ENCODE measurements at places on chromosomes 12 and 14.

DNA sequence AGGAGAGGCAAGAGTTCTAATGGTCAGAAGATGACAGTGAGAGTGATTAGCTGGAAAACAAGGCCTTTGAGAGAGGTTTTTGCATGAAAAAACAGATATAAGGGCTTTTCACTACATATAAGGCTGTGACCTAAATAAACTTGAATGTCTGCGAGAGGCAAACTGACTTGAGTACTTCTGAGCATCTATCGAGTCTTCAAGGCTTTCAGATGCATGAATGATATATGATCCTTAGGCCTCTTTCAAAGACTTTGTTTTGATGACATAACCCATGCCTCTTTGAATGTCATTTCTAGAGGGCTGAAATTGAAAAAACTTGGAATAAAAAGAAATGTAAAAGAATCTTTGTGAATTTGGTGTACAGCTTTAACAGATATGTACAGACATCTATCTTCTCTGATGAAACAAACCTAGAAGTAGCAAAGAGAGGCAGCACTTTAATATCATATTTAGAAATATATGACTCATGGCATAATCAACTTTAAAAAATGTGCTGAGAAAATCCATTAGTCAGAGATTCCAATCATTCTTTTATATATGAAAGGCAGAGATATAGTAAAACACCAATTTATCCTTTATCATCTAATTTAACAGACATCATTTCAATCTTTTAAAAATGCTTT lies 72.6 kb downstream of the PPM1H start:
- no peak for DNase-seq

DNA sequence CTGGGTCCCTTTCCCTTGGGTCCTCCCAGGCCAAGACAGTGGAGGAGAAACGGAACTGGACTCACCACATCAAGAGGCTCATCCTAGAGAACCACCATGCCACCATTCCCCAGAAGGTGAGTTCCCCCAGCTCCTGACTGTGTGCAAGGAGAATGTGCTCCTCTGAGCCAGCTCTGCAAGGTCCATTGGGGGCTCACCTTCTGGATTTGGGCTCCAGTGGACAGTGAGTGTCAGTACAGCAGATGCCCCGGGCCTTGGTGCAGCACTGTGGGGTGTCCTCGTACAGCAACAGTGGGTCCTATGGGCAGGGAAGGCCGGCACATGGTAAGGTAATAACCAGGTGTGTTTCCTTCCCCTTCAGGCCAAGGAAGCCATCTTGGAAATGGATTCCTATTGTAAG lies 27.8 kb downstream of the PLEKHG3 start:
- DNase-seq, result no peak

DNA sequence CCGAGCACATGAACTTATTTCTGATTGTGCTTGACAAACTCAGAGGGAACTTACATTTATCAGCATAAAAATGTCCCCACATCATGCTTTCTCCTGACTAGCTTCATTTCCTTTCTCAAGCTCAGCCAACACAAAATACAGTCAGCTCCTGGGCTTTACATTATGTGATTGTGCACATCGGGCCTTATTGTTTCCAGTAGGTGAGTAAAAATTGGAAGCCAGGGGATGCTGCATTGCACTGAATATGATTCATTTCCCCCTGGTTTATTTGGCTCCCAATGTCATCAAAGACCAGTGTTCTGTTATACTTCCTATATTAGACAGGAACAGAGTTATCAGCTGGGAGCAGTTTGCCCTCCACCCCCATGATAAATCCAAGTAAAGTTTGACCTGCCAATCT lies 521.8 kb downstream of the RMST start:
- DNase-seq, result no peak

DNA sequence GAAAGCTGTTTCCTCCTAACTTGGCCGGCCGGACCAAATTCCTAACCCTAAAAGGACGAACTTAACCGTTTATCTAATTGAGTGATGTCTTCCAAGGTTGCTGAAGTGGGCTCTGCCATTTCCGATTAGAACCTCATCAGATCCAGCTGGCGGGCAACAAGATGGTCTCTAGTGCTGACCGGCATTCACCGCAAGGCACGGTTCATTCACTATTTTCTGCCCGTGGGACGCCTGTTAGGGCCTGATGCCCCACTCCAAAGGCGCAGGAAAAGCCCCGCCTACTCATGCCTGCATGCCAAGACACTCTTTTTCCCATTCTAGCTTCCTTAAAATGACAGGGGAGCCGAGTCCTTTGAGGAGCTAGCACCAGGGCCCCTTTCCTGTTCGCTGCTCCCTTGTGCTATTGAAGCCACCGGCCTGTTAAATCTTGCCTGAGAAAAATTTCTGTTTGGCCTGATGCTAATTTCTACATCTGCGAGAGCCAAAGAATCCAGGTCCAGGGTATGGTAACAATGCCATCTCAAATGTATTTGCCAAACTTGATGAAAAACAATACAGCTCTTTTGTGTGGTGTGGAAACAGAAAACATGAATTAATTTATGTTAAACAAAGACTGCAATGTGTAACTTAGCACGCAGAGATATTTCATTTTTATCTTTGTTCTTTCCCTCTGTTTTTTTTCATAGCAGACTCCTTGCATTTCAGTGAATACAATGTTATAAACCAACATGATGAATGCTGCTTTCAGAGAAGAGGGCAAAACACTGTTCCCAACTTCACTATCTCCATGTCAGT lies 1071.2 kb upstream of the USP15 start:
- no peak for DNase-seq

- DNase-seq, result no peak
Observed at GRCh38 chr14:105173901-105174894, 5.6 kb upstream of the JAG2 start.

- no peak for DNase-seq
Observed at GRCh38 chr14:34423445-34423844, 38.6 kb downstream of the SPTSSA start.

GRCh38 chr14:74190927-74191575 lies 48.2 kb upstream of the VSX2 start:
- no peak for DNase-seq

DNA sequence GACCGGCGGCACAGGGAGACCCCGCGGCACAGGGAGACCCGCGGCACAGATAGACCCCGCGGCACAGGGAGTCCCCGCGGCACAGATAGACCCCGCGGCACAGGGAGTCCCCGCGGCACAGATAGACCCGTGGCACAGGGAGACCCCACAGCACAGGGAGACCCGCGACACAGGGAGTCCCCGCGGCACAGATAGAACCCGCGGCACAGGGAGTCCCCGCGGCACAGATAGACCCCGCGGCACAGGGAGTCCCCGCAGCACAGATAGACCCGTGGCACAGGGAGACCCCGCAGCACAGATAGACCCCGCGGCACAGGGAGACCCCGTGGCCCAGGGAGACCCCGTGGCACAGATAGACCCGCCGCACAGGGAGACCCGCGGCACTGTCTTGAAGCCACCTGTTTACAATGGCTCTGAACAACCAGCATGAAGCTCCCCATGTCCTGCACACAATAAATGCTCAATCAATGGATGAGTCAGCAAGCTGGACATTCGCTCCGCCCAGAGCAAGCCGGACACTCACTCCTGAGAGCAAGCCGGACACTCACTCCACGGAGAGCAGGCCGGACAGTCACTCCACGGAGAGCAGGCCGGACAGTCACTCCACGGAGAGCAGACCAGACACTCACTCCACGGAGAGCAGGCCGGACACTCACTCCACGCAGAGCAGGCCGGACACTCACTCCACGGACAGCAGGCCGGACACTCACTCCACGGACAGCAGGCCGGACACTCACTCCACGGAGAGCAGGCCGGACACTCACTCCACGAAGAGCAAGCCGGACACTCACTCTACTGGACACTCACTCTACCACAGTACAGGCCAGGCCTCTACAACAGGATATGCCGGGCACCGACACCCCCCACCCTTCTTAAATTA lies 121.9 kb downstream of the RFLNA start:
- no peak for DNase-seq

GRCh38 chr14:76773188-76773885 lies 12.1 kb downstream of the VASH1 start:
- no peak for DNase-seq

DNA sequence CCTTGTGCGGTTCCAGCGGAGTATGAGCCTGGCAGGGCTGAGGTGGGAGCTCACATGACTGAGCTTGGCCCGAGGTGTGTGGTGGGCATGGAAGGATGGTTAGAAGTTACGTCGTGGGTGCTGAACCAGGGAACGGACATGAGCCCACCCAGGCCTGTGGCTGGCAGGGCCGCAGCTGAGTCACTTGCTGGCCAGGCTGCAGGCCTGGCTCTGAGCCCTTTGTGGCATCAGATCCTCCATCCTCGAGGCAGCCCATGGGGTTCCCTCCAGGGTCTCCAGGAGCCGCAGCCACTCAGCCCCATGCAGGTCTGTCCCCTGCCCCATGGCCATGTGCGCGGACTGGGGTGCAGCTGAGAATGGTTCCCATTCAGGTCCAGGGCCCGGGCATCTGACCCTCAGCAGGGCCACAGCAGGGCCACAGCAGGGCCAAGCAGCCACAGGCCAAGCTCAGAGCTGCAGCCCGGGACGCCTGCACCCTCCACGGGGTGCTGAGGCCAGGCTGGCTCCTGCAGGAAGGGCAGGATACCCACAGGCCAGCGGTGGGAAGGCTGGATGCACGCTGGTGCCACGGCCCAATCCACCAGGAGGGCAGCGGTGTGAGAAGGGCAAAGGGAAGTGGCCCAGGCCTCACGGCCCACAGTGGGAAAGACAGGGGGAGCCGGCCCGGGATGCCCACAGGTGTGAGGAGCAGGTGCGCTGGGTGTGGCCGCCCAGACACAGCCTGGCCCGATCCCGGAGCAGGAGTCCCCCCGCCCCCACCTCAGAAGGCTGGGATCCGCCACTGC lies 26.3 kb upstream of the ULK1 start:
- DNase-seq, result no peak

DNA sequence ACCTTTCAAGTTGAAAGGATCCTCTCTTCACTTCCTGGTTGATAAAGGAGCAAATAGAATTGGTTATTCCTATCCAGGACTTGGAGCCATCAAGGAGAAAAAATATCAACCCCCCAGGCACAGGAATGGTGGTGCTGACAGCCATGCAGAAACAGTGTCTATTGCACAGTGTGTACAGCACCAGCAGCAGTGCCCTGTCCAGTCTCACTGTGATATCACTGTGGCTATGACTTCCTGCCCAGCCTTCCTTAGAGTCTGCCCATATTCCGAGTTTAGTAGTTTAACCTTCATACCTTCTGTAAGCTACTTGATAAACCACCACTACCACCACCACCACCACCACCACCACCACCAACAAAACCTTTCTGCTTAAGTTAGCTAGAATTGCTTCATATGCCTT lies 45.1 kb upstream of the FERMT2 start:
- DNase-seq, result no peak

DNA sequence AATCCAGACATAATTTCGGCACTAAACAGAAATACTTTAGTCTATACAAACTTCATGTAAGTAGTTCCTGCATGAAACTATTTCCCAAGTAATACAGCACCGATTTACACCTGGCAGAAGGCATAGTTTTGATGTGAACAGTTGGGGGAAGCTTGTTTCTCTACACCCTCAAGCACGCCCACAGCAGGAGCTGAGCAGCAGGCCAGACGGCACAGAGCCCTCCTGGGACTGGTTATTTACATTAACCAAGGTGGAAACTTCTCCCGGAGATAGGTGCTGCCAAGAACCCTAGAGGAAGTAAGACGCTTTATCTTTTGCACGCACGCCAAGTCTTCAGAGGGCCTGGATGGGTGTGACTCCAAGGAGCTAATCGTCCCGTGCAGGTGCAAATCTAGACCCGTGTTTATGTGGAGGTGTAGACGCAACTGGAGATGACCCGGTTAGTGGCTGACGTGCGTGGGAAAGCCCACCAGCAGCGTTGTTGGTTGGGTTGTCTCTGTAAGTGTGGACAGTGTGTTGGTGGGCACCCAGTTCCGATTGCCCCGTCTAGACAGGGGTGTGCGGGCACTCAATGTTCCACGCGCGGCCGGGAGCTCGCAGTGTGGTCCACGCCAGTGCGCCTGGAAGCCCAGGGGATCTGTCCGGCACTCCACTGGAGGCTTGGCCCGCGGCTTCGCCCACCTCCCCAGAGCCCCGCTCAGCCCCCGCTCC lies 767 bp upstream of the TCP11L2 start:
- DNase-seq, result no peak

GRCh38 chr14:89551432-89551831 lies 134.4 kb upstream of the FOXN3 start:
- no peak for DNase-seq

GRCh38 chr14:72513965-72514659 lies 379.8 kb downstream of the DPF3 start:
- no peak for DNase-seq

- no peak for DNase-seq
Observed at GRCh38 chr14:23548351-23549318, 2.9 kb downstream of the ZFHX2 start.

DNA sequence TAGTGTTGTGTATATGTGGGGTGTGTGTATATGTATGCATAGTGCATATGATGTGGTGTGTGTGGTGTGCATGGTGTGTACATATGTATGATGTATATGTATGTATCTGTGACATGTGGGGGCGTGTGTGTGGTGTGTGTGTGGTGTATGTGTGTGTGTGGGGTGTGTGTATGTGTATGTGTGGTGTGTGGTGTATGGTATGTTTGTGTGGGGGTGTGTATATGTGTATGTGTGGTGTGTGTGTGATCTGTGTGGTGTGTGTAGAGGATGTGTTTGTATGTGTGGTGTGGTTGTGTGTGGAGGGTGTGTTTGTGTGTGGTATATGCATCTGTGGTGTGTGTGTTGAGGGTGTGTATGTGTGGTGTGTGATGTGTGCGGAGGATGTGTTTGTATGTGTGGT lies 61.6 kb downstream of the CLMN start:
- no peak for DNase-seq

GRCh38 chr12:106919910-106920544 lies 35.7 kb upstream of the TMEM263 start:
- no peak for DNase-seq

- no peak for DNase-seq
Observed at GRCh38 chr12:124923905-124924734, 9.7 kb upstream of the UBC start.

- no peak for DNase-seq
Observed at GRCh38 chr14:106346534-106347290, 820.3 kb downstream of the TMEM121 start.

- DNase-seq, result no peak
Observed at GRCh38 chr12:124759841-124760503, 103.7 kb downstream of the SCARB1 start.

- no peak for DNase-seq
Observed at GRCh38 chr12:46839232-46839631, 13.4 kb upstream of the SLC38A4 start.

GRCh38 chr14:70919774-70920173 lies 12.5 kb downstream of the PCNX1 start:
- DNase-seq, result no peak

- DNase-seq, result no peak
Observed at GRCh38 chr12:66065150-66065549, 65.4 kb downstream of the LLPH start.

All from stimulated activated CD4-positive, alpha-beta T cell treated with anti-CD3 and anti-CD28 coated beads, Interleukin-1b, Interleukin-23, amount 100 ng/mL, for 1 hour (primary cell).